ENCODE measurements at places on chromosomes 11 and 22.

GRCh38 chr11:113014262-113015097, 53.3 kb downstream of the NCAM1 start:
- DNase-seq = no peak

- DNase-seq = no peak
Observed at GRCh38 chr11:5040876-5041275, 5.5 kb upstream of the OR52J3 start.

DNA sequence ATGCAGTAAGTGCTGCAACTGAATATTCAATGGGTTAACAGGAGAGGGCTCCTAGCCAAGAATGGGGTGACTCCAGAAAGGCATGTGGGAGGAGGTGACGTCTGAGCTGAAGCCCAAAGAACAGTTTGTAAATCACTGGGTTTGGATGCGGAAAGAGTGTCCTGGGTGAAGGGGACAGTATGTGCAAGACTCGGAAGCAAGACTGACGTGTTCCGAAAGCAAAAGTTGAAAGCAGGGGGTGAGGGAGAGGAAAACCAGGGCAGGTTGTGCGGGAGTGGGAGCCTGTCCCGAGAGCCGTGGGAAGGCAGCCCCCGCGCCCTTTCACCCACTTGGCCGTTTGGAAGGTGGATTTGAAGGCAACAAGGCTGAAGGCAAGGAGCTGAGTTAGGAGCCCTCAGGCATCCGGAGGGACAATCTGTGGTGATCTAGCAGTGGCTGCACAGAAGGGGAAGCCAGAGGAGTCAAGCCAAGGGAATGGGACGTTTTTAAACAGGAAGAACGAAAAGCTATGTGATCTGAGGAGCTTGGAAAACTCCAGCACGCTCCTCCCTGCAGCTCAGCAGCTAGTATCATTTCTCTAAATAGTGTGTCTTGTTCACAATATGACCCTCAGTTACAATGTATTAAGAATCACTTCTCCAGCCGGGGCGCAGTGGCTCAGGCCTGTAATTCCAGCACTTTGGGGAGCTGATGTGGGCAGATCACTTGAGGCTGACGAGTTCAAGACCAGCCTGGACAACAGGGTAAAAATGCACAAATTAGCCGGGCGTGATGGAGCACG, 7.7 kb downstream of the SLC25A18 start:
- DNase-seq = no peak

DNA sequence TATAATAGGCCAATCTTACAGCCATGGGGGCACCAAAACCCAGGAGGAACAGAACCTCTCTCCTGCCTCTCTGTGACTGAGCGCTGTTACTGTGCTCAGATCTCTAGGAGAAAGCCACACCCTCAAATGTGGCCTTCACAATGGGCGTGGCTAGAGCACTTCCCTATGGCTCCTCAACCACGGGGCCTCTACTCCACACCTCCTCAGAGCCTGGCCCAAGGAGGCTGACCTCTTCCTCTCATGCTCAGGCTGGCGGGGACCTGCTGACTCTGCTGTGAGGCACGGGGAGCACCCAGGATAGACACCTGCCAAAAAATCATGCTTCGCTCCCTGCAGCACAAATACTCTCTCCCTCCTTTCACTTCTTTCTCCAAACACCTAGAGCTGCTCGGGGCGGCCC, 41.0 kb downstream of the C11orf58 start:
- DNase-seq = no peak
